NCI-H1417 (cell line): ENCODE measurements at places on chromosomes 6 and 20.

DNA sequence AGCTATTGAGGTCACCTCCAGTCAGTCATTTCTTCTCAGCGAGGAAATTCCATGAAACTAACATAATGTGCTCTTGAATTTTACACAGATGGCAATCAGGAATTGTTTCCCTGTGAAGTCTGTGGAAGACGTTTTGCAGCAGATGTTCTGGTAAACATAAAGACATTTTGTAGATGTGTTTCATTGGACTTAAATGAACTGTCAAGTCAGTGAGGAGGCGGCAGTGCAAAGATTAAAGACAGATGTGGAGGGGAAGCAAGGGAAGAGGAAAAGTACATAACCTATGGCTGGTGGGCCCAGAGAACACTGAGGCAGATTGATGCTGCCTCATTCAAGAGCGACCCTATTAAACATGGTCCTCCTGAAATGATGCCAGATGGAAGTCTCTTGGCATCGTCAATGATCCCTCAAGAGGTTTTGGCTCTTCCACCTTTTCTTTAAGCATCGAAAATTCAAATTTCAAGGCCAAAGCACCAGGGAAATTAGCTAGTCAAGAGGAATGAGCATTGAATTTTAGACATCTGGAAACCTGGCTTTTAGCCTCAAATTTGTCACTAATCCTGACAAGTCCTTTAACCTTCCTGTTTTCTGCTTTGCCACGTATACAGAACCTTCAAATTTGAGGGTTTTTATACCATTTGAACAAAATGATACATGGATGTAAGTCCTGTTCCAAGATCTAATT lies 20.1 kb downstream of the ZC2HC1B start:
- DNase-seq: no peak

GRCh38 chr20:13029687-13030375 lies 21.1 kb downstream of the SPTLC3 start:
- DNase-seq: peak; percentile 41

DNA sequence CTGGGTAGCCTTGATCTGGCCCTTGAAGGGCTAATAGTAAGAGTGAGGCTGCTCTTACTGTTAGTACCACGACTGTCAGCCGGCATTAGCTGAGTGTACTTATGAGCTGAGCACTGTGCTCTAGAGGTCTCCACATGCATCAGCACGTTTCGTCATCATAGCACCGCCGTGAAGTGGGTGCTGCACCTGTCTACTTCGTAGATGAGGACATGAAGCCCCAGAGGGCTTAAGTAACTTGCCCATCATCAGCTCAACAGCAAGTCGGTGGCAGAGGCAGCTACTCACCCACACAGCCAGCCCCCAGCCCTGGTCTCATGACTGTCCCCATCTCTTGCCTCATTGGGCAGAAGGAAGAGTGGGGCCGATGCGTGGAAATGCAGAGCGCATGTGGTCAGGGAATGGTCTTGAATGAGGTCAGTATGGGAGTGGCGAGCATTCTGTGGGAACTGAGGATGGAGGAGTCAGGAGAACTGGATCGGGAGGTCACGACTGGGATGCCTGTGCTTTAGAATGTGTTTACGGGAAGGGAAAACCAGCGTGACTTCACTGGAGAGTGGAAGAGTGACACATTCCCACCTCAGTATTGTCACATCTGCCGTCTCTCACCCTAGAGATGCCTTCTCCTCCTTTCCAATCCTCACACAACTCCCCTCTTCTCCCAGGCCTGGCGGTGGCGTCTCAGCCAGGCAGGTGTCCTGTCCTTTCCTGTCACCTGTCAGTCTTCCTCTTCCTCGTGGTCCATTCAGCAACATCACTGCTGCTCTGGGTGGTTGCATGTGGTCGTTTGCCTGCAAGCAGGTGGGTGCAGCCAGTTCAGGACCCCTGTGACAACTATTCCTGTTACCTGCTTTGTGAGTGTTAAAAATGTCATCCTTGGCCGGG lies 6.0 kb downstream of the SYTL3 start:
- peak; percentile 57 for DNase-seq

GRCh38 chr6:16568128-16568527 lies 193.1 kb downstream of the ATXN1 start:
- no peak for DNase-seq

GRCh38 chr6:158868122-158868480 lies 48.9 kb upstream of the EZR start:
- DNase-seq: no peak

- DNase-seq: no peak
These were observed 23.5 kb downstream of the COL20A1 start for GRCh38 chr20:63316502-63316921.

DNA sequence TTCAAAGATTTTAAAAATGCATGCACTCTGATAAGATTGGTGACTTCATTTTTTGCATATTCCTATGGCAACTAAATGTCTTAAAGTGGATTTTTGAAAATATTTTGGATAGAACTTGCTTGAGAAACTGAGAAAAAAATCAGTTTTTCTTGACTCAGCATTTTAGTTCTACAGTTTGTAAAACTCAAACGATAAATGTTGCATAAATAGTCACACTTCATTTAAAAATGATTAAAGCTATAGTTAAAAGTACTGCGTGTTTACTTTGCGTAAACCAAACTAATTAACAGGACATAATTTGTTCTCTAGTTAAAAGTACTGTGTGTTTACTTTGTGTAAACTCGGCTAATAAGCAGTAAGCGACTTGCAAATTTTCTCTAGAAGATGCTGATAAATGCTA lies 28.3 kb upstream of the MEI4 start:
- no peak for DNase-seq

DNA sequence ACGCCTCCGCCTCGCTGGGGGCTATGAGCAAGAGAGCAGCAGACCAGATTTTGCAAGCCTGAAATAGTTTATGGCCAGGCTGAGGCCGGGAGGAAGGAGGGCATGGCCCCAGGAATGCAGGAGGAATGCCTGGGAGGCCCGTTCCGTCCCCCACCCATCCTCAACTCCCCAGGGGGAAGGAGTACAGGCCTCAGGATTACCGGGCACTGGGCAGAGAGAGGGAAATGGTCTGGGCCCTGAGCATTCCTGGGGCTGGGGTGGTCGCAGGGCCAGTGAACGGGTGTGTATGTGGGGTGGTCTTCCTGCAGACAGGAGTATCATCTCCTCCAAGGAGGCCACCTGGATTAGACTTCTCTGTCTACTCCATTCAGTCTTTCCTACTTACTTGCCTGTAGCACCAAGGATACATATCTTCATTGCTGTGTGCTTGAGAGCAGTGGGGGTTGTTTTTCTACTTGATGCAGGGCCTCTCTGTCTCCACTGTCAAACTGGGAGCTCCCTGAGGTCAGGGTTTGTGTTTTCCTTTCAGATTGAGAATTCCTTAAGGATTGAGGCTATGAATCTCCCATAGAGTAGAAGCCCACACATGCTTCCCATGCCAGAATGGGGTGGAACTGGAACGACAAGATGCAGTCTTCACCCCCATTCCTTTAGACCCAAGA lies 81.3 kb downstream of the VEGFA start:
- no peak for DNase-seq

- DNase-seq: no peak
These were observed 494.6 kb upstream of the ID4 start for GRCh38 chr6:19342616-19343015.

GRCh38 chr20:59810449-59811187 lies 122.8 kb downstream of the SYCP2 start:
- peak; percentile 48 for DNase-seq

- DNase-seq: peak; percentile 92
These were observed 4.8 kb upstream of the ZKSCAN8 start for GRCh38 chr6:28136585-28137504.

GRCh38 chr6:71047417-71047816 lies 90.6 kb upstream of the B3GAT2 start:
- no peak for DNase-seq

DNA sequence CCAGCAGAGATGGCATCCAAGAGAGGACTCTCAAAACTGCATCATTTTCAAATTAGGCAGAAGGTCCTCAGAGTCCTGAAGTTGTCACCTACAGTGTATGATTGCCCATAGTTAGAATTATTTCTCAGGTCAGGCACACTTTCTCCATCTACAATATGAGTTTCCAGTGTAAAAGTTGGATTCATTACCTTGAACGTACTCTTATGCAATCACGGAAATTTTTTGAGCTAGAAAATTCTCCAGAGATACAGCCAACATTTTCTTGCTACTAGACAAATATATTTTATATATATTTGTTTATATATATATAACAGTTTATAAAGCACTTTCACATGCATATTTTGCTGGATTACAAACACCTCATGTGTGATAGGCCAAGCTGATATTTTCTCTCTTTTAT lies 29.4 kb upstream of the SERPINB1 start:
- DNase-seq: no peak

DNA sequence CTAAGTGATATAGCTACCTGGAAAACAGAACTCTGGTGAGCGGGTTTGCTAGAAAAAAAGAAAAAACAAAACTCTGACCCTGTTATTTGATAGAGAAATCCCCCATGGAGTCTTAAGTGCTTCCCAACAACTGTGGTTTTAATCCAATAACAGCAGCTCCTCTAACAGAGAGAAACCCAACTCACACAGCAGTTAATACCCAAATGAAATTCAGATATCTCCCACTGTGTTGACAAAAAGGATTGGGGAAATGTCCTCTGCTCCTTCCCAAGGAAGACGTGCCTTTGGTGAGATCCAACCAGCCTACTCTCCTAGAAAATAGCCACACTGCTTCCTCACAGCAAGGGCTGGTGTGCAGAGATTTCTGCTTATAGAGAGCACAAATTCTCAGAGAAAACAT lies 200.4 kb upstream of the FBXL4 start:
- DNase-seq: no peak

DNA sequence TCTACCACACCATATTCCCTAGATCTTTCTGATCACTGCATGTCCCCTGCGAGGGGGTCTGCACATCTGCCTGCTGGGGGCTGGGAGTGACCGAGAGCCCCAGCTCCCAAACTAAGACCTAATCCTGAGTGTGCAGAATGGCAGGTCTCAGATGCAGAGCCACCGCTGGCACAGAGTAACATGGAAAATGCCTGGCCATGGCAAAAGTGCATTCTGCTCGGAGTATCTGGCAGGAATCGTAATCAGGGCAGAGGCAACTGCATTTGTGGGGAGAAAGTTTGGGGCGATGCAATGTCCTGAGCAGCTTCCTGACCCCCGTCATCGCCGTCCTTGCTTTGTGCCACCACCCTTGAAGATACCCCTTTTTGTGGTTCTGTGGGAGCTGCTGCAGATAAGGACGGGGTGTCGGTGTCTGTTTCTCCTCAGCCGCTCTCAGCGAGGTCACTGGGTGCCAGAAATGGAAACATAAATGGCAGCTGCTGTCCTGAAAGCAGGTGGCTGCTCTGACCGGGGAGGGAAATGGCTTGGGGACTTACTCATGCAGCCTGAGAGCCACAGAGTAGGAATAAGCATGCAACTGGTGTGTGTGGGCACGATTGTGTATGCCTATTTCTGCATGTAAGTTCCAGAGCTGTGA lies 157.9 kb downstream of the LY86 start:
- DNase-seq: no peak

- DNase-seq: no peak
These were observed 14.8 kb upstream of the VAPB start for GRCh38 chr20:58374027-58374850.

DNA sequence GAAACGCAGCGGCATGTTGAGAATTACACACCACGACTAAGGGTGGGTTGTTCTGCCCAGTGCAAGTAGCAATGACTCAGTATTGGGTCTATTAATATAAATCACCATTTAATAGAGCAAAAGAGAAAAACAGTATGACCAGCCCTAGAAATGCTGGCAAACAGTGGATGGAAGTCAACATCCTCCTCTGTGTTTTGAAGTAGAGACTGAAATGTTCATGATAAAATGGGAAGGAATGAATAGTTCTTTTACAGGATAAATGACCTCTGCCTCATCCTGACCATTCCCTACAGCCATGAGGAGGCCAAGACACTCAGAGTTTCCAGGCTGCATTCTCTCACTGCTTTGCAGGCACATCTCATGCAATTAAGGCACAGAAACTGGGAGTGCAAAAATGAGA lies 111.8 kb downstream of the PSMB1 start:
- no peak for DNase-seq

GRCh38 chr6:170129691-170130171 lies 161.1 kb downstream of the DLL1 start:
- DNase-seq: peak; percentile 85

GRCh38 chr6:90365002-90365401 lies 68.4 kb upstream of the BACH2 start:
- no peak for DNase-seq

GRCh38 chr20:63224412-63225081 lies 8.6 kb upstream of the YTHDF1 start:
- DNase-seq: peak; percentile 60

DNA sequence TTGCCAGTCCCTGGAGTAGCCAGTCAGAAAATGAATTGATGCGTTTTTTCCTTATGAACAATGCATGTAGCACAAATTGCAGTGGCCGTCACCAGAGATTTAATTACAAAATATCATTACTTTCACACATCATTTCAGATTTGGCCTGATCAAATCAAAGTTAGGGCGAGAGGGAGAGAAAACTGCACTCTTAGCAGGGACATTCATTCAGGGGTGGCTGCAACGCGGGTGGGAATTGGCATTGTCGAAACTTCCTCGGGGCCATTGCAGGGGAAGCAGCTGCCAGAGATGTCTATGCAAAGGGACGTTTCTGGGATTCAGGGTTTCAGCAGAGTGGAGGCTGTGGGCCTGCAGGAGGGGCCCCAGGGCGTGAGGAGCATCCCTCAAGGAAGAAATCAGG lies 76.5 kb upstream of the TOP1 start:
- DNase-seq: no peak

DNA sequence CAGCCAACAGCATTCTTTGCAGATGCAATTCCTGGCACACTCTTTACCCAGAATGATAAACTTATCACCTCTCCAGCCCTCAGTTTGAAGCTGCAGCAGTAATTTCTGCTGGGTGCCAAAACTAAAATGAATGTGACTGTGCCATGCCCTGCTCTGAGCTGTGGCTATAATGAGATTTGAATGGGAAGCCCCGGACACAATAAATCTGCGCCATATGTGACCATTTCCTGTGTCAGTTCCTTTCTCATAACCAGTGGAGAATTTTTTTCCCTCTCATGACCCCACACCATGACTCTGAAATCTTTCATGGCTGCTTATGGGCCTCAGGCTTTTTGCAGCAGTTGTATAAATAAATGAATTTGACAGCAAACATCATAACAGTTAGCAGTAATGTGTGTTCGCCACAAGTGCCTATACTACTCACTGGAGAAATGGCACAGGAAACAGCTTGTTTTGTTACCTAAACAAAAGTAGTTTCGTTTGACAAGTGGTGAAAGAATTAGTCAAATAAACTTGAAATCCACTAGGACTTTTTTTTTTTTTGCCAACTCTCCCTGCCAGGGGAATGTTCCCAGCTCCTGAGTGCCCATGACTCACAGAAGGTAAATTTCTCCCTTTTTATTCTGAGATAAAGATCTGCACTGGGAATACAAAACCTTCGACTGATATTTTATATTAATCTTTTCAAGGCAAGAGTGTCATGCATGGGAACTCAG lies 408.4 kb downstream of the PKHD1 start:
- peak; percentile 32 for DNase-seq
